ENCODE measurements at places on chromosomes 4 and X.

- no peak for DNase-seq
Measured at GRCh38 chr4:165720411-165721082, 152.5 kb upstream of the TLL1 start.

DNA sequence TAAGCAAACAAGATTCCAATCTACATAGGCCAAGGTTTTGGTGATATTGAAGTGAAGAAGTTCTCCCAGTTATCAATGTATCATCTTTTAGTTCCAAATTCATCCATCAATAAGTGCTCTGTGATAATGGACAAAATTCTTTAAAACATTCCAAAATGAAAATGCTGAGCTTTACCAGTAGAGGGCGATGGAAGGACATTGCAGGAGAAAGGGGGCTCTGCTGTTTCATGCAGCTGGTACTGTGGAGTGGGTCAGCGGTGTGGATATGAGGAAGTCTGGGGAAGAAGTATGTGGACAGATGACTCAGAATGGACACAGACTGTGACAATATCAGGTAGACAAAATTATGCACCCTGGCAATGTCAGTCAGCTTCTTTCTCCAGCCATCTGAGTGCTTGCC is 46.6 kb upstream of the HS6ST2 start:
- DNase-seq = no peak

GRCh38 chrX:9899640-9900111 is 67.5 kb upstream of the CLDN34 start:
- no peak for DNase-seq

DNA sequence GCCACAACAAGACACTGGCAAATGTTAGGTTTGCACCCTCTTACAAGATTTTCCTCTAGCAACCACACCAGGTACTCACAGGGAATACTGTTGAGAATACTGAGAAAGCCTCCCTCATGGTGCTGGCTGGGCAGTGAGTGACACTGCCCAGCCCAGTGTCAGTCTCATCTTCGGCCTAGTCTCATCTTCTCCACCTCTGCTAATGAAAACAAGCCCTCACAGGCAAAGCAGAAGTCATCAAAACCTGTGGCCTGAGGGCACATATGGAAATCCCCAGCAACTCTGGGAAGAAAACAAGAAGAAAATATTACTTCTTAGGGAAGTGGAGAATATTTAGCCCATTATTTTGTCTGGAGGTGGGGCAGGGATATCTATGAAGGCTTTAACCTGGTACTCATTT is 7.9 kb upstream of the ADAM29 start:
- no peak for DNase-seq

DNA sequence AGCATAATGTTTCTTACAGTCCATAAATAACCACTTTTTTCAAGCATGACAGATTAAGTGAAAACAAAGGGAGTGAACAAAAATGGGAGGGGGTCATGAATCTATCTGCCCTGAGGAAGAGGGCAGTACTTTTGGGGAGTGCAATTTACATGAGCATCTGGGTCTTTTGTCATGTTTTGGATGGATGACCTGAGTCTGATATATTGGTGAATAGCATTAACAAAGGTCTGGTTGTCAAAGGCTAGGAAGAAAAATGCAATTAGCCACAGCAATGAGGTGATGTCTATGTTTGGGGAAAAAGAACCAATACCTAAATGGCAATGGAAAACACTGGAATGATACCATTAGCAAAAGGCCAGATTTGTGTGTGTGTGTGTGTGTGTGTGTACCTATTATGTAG is 15.1 kb upstream of the MAD2L1 start:
- DNase-seq = no peak

DNA sequence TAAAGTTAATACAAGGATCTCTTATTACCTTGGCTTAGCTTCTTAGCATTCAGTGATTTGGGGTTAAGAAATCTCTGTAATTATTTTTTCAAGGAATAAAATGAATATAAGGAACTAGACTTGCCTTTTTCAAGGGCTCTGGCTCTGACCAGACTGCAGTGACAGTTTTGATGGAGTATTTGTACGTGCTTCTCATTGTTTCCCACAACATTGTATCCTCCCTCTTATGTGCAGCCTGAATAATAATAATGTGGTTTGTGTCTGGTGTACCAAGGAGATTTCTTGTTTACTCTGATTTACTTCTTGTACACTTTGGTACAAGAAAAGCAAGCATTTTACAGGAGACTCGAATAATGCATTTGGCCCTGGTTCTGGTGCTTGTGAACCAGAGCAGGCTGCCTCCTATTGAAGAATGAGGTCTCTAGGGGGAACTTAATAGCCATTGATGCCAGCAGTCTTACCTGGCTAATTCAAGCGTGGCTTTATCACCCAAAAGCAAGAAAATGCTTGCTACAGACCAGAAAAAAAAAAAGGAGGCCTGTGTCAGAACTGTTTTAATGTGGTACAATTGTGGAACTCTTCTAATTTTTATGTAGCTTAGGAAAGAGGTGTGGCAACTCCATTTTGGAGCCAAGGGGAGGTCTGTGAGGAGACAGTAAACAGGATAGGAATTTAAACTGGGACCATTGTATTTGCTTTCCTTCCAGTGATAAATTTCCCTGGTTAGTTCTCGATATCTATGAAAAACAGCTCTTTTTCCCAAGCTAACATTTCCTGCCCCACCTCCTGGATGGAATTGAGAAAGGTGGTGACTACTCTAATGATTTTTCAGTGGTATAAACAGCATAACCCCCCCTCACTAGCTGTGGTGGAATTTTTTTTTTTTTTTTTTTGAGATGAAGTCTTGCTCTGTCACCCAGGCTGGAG is 5.6 kb downstream of the OTC start:
- DNase-seq = no peak

DNA sequence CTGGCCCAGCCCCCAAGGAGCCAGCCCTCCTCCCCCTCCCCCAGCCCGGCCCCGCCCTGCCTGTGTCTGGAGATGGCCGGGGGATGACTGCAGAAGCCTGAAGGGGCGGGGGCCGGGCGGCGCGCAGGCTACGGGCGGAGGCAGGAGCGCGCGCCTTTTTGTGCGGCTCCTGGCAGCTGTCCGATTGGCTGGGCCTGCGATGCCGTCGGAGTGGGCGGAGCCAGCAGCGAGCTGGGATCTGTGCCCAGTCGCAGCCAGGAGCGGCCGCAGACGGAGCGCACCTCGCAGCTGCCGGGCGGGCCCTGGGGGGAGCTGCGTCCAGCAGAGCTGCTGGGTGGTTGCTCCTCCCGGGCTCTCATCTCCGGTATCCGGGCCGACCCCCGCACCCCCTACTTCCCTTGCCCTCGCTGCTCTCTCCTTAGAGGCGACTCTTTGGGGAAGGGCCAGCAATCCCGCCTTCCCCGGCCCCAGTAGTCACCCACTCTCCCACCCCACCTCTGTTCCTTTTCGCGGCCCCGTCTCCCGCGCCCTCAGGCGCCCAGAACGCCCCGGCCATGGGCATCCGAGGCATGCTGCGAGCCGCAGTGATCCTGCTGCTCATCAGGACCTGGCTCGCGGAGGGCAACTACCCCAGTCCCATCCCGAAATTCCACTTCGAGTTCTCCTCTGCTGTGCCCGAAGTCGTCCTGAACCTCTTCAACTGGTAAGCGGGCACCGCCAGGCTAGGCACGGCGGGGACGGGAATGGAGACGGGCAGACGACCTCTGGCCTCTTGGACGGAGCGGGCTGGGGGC is at the start of gene GABRQ:
Gene GABRQ, plus strand, starts transcription at position 247 of the 794 bp plus-strand sequence. Its CDS starts 308 bp downstream, at position 555.
- no peak for DNase-seq

- DNase-seq = no peak
Measured at GRCh38 chr4:6770581-6771228, 11.8 kb upstream of the KIAA0232 start.

GRCh38 chrX:23292988-23293651 is 41.5 kb upstream of the PTCHD1 start:
- no peak for DNase-seq

GRCh38 chrX:45424326-45424725 is 223.7 kb upstream of the DIPK2B start:
- no peak for DNase-seq

GRCh38 chr4:174210952-174211490 is 72.4 kb downstream of the FBXO8 start:
- no peak for DNase-seq

DNA sequence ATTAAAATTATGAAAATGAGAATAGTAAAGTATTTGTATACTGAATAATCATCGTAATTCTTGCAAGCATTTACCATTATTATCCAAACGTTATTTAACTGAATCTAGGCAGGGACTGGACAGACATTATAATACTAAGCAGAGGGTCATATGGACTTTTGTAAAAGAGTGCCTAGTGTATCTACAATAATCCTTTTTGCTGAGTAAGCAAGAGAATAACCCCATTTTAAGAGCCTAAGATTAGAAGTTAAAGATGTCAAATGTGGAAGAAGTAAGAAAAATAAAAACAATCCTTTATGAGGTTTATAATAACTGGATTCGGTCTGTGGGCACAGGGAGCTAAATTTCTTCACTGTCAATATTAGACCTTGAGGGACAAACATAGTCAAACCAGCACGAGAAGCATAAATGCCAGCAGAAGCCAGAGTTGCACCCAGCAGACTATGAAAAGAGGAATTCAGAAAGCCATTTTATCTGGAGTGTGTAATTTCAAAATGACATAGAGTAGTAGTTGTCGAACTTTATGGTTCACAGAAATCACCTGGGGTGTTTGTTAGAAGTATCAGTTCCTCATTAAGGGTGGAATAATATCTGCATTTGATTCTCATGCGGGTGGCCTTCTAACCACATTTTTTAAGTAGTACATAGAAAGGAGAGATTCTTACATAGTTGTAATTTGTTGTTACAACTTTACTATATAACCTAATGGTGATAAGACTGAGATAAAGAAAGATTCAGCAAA is 39.7 kb upstream of the DCLK2 start:
- no peak for DNase-seq

DNA sequence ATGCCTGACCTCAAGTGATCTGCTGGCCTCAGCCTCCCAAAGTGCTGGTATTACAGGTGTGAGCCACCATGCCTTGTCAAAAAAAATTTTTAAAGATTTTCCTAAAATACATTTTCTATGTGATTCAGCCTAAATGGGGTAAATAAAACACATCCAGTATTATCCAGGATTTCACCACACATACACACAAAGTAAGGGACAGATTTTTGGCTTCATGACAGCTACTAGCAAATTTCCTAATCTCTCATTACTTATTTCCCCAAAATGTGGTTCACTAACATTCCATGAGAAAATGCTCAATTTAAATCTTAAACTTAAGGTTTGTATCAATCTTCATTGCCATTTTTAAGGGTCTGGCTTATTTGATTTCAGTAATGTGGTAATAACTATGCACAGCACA is 348.5 kb upstream of the INTU start:
- DNase-seq = no peak

DNA sequence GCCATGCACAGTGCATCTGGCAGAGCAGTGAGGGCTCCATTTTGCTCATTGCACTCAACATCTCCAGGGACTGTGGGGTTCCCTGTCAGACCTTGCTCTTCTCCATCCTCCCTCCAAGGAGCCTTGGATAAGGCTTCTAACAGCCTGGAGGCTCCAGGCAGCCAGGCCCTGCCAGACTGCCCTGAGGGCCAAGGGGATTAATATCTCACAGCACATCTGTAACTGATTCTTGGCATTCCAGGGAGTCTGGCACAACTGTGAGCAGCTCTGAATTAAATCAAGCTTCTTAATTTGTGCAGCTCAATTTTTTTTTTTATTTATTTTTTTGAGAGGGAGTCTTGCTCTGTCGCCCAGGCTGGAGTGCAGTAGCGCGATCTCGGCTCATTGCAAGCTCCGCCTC is 224.5 kb upstream of the PGRMC2 start:
- no peak for DNase-seq

DNA sequence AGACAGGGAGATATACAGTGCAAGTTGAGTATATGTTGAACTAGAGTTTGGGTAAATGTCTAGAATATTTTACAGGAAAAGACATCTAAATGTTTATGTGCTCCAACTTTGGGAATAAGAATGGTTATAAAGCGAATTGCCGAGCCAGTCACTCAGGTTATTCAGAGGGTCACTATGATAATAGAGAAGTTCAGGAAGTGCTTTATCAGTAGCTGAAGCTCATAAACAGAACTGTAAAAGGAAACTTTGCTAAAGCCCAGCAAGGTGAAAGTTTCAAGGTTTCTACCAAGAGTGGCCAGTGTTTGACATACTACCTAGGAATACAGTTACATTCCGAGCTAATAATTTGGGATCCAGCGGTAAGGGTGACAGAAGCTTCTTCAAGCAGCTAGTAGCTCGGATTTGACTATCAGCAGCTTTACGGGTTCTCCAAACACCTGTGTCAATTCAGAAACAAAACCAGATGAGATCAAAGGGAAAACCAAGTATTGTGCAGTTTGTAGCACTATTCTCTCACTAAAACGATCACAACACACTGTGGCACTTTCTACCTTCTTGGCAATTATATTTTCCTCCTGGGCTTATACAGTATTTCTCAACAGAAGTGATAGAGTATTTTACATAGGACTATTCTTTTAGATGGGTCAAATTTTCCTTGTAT is 17.2 kb upstream of the BCLAF3 start:
- DNase-seq = no peak

DNA sequence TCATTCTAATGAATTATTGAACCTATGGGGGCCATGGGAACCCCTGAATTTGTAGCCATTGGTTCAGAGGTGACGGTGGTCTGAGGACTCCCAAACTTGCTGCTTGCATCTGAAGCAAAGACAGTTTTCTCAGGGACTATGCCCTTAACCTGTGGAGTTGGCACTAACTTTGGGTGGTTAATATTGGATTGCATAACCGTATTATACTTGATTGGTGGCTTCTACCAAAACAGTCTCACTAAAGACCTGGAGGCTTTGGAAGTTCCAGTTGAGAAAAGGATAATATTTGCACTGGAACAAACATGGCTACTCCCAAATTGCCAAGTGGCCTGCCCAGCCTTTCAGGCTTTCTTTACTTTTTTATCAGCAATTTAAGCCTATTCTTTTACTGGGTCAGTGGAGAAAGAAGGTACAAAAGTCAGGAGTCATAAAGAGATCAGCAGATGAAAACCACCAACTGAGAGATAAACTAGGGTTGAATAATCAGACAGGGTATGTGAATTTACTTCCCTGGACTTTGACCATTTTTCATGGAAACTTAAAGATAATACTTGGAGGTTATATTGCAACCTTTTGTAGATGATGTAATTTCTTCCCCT is 7.9 kb upstream of the KLHL8 start:
- no peak for DNase-seq

DNA sequence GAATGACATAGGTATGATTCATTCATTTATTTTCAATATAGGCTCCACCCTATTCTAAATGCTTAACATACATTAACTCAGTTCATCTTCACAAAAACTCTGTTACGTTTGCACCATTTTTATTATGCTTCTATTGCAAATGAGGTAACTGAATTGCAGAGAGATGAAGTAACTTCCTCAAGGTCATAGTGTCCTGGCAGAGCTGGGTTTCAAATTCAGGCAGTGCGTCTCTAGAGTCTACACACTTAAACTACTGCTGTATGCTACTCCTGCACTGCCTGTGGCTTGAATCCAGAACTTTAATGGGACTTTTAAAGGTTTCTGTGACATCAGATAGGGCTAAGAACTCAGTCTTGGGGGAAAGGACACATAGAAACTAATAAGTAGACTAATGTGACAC is 413.4 kb downstream of the UBE2NL start:
- no peak for DNase-seq

GRCh38 chr4:98542011-98542410 is 116.4 kb downstream of the TSPAN5 start:
- no peak for DNase-seq

Data from activated CD8-positive, alpha-beta memory T cell treated with anti-CD3 and anti-CD28 coated beads for 1 hour (primary cell).